Activated naive CD4-positive, alpha-beta T cell treated with anti-CD3 and anti-CD28 coated beads for 36 hours (primary cell): ENCODE measurements at places on chromosomes 13 and 19. TPM values are rescaled to one million over a fixed set of nuclear protein-coding genes. Genes with fewer than 3 reads are reported as not detected.

GRCh38 chr13:67226696-67227095 is 3.4 kb downstream of the PCDH9 start:
- no peak overlapping the region for H3K4me3 ChIP-seq
- H3K27ac ChIP-seq, result no peak overlapping the region
- no peak for DNase-seq
- H3K4me1 ChIP-seq, result peaks cover 15% of the 10 kb centered on the region
- peaks cover 32% of the 10 kb centered on the region for H3K27me3 ChIP-seq

- H3K4me1 ChIP-seq, result peaks cover 49% of the 10 kb centered on the region
- no peaks in the 10 kb centered on the region for H3K36me3 ChIP-seq
- H3K27me3 ChIP-seq, result no peaks in the 10 kb centered on the region
These were observed 17.2 kb upstream of the ZBTB7A start for GRCh38 chr19:4083677-4084546.

GRCh38 chr19:11252665-11253355 is 9.5 kb downstream of the DOCK6 start:
- H3K27me3 ChIP-seq, result no peaks in the 10 kb centered on the region
- H3K36me3 ChIP-seq, result no peaks in the 10 kb centered on the region
- H3K4me3 ChIP-seq, result no peak overlapping the region

RASL11A gene
- 1.5 TPM for total RNA-seq

IGFL1 gene
- total RNA-seq, result not detected

ZNF284 gene
- 0.86 TPM for total RNA-seq
